T follicular helper cell (primary cell): ENCODE measurements at places on chromosomes 2 and 18.

- DNase-seq: no peak
Measured at GRCh38 chr2:159744363-159744762, 32.1 kb downstream of the MARCHF7 start.

GRCh38 chr2:235520787-235521186 lies 26.9 kb downstream of the AGAP1 start:
- DNase-seq: no peak

- no peak for DNase-seq
Measured at GRCh38 chr2:233258211-233258610, 6.7 kb downstream of the ATG16L1 start.

- DNase-seq: no peak
Measured at GRCh38 chr2:70385204-70385603, 83.3 kb upstream of the FAM136A start.

DNA sequence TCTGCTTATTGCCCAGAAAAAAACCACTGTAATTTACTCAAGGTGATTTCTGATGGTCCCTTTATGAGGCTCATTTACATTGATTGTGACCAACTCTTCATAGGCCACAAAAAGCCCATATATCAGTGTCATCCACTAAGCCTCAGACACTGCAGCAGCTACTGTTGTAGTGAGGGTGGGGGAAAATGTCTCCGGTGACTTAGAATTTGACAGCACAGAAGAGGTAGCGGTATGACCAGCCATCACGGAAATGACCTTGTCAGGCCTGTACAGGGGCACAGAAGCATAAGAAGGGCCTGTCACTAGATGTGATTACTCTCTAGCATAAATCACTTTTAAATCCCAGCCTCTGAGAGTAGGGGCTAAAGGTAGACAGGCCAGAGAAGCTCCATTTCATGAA lies 190.3 kb downstream of the PAX3 start:
- no peak for DNase-seq

- no peak for DNase-seq
Measured at GRCh38 chr2:109029490-109030201, 40.6 kb upstream of the EDAR start.

- DNase-seq: no peak
Measured at GRCh38 chr18:13579874-13580273, 146.5 kb downstream of the FAM210A start.

- no peak for DNase-seq
Measured at GRCh38 chr2:3456125-3456524, 63.2 kb downstream of the ADI1 start.

- DNase-seq: no peak
Measured at GRCh38 chr18:2657788-2658458, 2.4 kb downstream of the SMCHD1 start.

- DNase-seq: no peak
Measured at GRCh38 chr2:62426154-62426912, 79.7 kb downstream of the TMEM17 start.
